ENCODE measurements at places on chromosomes 11 and 22. TPM values are rescaled to one million over a fixed set of nuclear protein-coding genes. Genes with fewer than 3 reads are reported as not detected.

GRCh38 chr11:117930668-117931330 is 1.6 kb upstream of the TMPRSS13 start:
- DNase-seq: no peak

- DNase-seq: no peak
Measured at GRCh38 chr11:19442554-19442910, 201.8 kb upstream of the E2F8 start.

Gene HDHD5
- polyA plus RNA-seq: 33.9 TPM

GRCh38 chr11:6734616-6735015 is 37.2 kb downstream of the OR2AG2 start:
- DNase-seq: no peak

DNA sequence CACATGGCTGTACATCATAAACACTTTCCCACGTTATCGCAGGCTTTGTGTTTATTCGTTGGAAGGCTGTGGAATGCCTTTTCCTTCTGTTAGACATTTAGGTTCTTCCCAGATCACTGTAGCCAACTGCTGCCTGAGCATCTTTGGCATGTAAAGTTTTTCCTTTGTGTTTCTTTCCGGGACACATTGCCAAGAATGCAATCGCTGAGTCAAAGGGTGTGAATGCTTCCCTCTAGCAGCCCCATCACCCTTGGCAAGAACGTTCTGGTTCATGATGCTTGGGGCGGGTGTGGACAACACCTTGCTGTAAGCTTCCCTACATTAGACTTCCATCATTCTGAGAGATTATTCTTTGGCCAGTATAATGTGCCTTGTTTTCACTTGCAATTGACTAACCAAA is 136.2 kb downstream of the OSBP2 start:
- DNase-seq: no peak

DNA sequence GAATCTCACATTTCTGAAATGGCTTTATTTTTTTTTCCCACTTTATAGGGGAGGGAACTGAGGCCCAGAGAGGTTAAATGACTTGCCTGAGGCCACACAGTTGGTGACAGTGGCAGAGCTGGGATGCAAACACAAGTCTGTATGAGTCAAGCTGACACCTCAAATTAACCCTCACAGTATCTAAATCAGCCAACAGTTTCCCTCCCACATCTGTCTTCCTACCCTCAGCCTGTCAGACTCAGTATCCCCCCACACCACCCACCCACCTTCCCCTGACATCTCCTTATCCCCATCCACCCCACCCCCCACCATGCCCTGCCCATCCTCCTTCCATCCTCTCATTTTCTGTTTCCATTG is 95.2 kb downstream of the TP53I11 start:
- DNase-seq: no peak
